HEK293T (cell line): ENCODE measurements at places on chromosomes 13 and 19.

DNA sequence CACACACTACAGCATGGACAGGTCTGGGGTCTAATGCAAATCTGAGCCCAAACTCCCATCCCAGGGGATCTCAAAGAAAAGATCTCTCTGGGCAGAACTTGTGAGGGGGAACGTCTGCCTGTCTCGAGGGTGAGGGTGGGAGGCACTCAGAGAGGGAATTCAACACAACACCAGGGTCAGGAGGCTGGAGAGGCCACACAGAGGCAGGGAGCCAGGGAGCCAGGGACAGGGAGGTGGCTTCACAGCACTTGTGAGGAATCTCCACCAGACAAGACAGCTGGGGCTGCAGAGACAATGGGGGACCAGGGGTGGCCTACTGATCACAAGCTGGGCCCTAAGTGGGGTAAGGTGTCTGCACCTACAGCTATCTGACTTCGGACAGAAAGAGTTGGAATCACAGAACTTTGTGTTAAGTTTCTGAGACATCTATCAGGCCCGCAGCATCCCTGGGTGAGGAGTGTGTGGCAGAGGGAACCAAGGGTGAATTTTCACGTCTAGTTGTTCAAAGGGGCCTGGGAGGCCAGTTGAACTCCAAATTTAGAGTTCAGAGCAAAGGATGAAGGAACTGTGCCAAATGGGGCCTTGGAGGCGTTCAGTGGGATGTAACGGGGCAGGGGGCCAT, 12.7 kb upstream of the AKAP8L start:
- no peak for DNase-seq

- no peak for DNase-seq
Measured at GRCh38 chr13:58093394-58093793, 461.9 kb downstream of the PCDH17 start.

GRCh38 chr13:24995225-24995804, 100.6 kb upstream of the PABPC3 start:
- peak; percentile 57 for DNase-seq

DNA sequence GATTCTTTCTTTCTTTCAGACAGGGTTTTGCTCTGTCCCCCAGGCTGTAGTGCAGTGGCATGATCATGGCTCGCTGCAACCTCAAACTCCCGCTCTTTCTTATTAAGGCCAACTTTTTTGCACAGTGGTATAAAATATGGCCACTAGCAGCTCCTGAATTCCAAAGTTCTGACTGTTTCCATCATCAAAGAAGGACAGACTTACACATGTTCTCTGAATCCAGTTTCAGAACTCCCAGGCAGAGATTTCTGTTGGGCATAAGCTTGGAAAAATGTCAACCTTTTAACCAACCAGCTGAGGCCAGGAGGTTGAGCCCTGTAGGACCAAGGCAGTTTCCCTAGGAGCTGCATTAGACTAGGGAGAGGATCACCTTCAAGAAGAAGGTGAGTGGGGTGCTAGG, 184.1 kb downstream of the HS6ST3 start:
- no peak for DNase-seq

GRCh38 chr13:21638319-21639282, 32.3 kb upstream of the FGF9 start:
- DNase-seq, result peak; percentile 13

GRCh38 chr13:32024750-32025149, 6.8 kb upstream of the FRY start:
- DNase-seq, result no peak

DNA sequence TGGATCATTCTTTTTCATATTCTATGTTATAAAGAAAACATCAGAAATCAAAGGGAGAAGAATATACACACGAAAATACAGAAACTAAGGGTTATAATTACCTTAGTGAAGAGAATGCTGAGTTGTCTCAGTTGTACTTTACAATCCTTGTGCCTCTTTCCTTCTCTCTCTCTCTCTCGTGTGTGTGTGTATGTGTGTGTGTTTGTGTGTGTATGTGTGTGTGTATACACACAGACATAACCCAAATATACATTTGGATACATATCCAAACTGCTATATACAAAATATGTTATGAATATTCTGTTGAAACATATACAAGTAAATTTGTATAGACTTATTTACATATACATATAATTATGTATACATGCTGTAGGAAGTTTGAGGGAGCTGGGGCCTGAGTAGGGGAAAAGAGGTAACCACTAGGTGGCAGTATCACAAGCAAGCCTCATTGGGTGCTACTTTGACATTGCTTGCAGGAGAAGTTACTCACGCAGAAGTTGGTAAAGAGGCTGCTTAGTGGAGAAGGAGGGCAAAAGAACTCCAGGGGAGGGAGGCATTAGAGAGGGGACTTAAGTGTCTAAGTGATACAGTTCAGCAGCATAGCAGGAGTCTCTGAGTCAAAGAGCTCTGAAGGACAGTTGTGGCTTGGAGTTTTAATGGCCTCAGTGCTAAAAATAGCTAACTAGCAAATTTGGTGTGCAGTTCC, 465.1 kb upstream of the PCDH20 start:
- peak; percentile 97 for DNase-seq

DNA sequence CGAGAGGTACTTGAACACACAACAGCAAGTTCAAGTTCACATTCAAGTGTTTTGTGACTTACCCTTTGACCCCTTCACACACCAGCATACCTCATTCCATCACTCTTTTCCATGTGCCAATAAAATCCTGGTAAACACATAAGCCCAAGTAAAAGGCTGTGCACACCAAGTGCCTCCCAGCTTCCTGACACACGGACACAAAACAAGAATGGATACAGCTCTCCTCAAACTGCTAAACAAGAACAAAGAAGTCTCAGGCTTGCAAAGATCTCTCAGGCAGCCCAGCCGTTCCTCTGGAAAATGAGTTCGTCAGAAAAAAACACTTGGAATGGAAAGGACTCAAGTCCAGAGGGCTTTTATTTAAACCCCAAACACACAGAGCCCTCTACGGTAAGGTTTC, 83.7 kb downstream of the NUFIP1 start:
- no peak for DNase-seq

DNA sequence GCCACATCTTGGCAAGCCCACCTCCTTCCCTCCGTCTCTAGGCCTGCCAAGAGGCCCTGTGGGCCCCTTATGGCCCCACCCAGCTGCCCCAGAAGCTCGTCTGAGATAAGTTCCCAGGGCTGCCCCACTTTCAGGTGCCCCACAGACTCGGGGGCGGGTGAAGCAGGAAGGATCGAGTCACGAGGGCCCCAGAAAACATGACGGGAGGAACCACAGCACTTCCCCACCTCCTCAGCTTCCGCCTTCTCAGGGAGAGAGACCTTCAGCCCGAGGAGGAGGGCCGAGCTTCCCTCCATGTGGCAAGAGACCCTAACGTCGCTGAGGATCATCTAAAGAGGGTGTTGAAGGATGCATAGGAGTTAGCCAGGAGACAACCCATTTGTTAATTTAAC, 4.5 kb upstream of the IL12RB1 start:
- no peak for DNase-seq

GRCh38 chr19:28981518-28981917, 231.4 kb downstream of the UQCRFS1 start:
- DNase-seq, result no peak

GRCh38 chr13:98275681-98276171, 98.7 kb upstream of the RNF113B start:
- DNase-seq, result no peak

DNA sequence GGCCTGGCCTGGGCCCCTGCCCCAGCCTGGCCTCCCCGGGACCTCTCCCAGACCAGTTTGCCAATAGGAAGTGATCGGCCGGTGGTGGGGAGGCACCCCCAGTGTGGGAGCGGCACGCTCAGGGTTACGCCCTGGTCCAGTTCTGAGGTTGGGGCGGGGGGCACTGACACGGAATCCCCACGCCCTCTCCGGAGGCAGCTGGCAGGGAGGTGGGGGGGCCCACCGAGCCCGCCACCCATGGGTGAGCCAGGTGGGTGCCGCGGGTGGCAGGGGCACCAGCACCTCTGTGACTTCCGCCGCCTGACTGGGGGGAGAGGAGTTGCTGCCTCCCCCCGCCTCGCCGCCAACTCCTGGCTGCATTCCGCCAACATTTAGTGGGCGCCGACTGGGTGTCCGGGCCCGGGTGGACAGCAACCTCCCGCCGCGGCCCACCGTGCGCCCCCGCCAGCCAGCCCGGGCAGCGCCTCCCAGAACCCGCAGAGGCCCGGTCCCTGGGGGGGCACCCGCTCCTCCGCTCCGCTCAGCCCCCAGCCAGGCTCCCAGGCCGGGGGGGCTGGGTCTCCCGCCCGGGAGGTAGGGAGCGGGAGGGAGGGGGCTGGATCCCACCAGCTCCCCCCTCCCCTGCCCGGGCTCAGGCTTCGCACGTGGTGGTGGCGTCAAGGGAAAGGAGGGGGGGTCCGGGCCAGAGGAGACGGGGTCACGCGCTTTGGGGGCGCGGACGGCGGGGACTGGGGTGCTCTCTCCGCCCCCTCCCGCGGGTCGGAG, 2.0 kb downstream of the ZBTB7A start:
- DNase-seq, result no peak

DNA sequence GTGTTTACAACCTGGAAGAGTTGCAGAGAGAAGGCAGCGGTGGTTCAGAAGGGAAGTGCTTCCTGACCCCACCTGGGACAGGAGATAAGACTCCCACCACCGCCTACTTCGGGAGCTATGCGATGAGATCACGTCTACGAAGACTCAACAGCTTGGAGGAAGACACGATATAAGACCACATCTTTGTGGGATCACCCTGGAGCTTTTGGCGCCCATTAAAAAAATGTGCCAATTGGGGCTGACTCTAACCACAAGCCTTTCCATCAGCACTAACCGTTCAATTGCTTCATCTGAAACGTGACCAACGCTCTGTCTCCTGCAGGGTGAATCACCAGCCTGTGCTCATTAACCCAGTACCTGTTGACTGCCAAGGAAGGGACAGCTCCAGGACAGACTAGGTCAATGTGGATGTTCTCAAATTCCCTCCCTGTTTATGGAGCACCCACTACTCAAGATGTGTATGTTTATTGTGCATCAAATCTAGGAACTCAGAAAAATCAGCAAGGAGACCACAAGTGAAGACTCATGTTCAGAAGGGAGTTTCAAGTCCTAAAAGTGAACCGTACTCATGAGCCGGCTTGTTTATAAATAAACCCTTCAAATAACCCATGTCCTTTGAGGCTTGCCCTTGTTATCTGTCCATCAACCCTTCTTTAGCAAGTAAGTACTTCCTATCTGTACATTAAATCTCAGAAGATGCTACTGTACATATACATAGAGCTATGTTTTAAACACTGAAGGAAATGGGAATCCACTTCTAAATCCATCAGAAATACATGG, 67.5 kb downstream of the LATS2 start:
- no peak for DNase-seq

DNA sequence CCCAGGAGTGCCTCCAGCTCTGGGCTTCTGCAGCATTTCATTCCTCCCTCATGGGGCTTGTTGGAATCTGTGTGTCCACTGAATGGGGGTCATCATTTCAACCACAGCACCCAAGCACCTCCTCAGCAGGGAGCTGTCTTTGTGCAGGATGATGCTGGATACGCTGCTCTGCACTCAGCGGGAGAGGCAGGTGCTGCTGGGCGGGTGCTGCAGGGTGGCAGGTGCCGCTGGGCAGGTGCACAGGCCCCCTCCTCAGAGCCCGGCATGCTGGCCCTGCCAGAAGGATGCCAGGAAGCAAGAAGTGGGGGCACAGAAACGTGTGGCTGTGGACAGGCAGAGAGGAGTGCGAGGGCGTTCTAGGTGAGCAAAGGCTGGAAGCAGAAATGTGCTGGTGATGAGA, 121.8 kb upstream of the VSTM2B start:
- no peak for DNase-seq

DNA sequence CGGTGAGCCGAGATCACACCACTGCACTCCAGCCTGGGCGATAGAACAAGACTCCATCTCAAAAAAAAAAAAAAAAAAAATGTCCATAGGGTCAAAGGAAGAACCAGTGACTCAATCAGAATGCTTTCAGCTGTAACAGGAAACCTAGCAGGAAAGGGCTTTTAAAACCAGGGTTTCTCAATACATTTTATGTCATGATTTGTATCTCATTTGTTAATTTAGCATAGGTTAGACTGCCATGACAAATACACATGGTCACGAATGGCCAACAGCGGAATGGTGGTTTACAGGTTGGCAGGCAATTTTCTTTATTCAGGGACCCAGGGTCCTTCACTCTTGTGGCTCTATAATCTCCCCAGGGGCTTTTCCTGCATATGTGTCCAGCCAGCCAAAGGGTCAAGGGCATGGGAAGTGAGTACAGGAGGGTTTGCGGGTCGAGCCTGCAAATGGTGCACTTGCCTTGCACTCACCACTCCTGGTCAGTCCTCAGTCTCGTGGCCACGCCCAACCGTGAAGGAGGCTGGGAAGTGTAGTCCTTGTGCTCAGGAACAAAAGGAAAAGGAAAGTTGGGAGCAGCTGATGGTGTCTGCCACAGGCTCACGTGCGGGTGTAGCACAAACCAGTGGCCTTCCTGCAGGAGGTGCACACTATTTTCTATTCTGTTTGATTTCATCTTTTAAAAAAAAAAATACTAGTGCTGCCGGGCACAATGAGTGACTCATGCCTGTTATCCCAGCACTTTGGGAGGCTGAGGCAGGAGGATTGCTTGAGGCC, 14.8 kb downstream of the DHX34 start:
- DNase-seq, result no peak

- no peak for DNase-seq
Measured at GRCh38 chr13:74335370-74335769, 201.2 kb upstream of the KLF12 start.

- DNase-seq, result no peak
Measured at GRCh38 chr13:87676254-87677042, 5.3 kb downstream of the SLITRK5 start.

- no peak for DNase-seq
Measured at GRCh38 chr13:110254751-110255553, 52.0 kb downstream of the COL4A1 start.

- no peak for DNase-seq
Measured at GRCh38 chr13:92494915-92495314, 731.7 kb upstream of the GPC6 start.

- DNase-seq, result no peak
Measured at GRCh38 chr13:42364613-42365000, 92.7 kb downstream of the AKAP11 start.

DNA sequence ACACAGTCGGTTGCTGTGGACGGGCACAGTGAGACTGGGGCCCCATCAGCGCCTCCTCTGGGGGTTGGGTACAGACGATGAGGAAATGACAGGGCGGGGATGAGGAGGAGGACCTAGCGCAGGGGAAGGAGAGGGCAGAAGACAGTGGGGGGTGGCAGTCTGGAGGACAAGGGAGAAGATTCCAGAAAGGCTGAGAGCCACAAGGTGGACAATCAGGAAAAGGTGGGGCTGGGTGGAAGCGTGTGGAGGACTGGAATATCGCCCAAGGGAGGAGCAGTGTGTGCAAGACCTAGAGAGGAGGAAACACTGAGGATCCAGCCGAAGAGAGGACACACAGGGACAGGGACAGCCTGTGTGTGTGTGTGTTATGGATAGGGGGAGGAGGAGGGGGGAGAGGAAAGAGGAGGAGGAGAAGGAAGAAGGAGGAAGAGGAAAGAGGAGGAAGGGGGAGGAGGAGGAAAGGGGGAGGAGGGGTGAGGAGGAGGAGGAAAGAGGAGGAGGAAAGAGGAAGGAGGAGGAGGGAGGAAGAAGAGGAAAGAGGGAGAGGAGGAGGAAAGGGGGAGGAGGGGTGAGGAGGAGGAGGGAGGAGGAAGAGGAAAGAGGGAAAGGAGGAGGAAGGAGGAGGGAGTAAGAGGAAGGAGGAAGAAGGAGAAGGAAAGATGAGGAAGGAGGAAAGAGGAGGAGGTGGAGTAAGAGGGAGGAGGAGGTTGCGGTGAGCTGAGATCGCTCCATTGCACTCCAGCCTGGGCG, 15.8 kb upstream of the GARIN5A start:
- no peak for DNase-seq

GRCh38 chr13:50484472-50485113, 358.9 kb downstream of the DLEU7 start:
- no peak for DNase-seq
